ENCODE measurements at places on chromosomes 7 and 10.

GRCh38 chr10:73732426-73732825, 11.7 kb upstream of the SEC24C start:
- DNase-seq, result no peak

DNA sequence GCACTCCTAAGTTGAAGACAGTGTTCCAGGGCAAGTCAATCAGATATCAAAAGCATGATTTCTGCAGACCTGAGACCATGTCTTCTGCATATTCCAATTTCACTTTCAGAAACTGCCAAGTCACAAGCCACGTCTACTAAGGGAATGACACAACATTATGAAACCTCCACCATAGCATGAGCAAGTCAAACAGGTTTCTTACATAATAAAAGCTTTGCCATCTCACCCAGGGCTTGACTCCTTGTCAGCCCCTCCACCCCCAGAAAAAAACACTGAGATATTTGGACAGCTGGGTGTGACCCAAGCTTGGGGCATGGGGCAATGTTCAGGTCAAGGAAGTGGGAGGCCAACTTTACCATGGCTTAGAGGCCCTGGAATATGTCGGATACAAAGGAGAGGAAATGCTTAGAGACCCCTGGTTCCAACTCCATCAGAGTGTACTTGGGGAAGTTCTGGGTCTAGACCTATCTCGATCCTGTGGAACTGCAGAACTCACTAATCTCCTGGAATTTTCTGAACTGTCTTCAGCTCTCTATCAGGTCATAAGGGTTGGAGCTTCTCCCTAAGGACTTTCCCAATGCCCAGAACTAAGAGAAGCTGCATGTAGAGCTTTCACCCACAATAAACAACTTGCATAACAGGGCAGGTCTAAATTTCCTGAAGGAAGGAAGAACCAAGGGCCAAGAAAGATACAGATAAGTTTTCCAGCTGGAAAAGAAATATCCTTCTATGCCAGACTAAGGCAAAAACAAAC, 80.6 kb upstream of the NAMPT start:
- no peak for DNase-seq

- DNase-seq, result no peak
These were observed 116.8 kb downstream of the ABLIM1 start for GRCh38 chr10:114541081-114541796.

GRCh38 chr7:117169907-117170306, 153.0 kb downstream of the WNT2 start:
- DNase-seq, result no peak

GRCh38 chr7:126689037-126689436, 563.7 kb downstream of the GRM8 start:
- DNase-seq, result no peak

DNA sequence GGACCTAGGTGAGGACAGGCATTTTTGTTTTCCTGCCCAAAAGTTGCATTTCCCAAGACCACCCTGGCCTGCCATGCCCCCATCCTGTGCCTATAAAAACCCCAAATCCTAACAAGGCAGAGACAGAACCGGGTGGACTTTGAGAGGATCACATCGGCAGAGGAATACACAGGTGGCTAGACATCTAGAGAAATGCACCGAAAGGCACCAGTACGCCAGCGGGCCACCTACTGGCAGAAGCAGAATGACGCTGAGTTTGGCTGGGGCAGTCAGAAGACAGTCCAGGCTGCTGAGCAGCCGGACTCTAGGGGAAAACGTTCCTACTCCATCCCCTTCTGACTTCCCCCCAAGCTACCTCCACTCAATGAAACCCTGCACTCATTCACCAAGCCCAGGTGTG, 2.8 kb downstream of the AKR1C4 start:
- no peak for DNase-seq

DNA sequence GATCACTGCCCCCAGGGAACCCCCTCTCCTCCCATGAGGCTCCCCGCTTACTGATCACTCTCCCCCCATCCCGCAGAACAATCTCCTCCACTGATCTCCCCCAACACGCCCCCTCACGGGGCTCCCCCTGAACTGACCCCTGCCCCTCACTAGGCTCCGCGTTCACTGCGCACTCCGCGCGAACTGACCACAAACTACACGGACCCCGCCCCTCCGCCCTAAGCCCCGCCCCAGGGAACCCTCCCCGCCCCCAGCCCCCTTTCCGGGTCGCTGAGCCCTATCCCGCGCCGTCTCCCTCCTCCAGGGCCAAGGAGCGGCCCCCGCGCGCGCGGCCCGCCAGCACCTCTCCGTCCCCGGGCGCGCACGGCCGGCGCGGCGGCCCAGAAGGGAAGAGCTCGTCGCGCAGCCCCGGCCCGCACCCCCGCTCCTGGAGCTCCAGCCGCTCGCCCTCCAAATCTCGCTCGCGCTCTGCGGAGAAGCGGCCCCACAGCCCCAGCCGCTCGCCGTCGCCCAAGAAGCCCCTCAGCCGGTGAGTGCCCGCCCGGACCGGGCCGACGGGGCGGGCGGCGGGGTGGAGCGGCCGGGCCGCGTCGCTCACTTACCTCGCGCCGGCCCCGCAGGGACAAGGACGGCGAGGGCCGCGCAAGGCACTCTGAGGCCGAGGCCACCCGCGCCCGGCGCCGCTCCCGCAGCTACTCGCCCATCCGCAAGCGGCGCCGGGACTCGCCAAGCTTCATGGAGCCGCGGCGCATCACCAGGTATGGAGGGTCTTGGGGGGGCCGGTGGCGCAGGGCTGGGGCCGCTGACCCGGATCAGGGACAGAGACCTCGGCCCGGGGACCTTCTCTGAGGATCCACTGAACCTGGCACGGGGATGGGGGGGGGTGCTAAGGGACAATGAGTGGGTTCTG, 19.9 kb upstream of the HSPB1 start:
- no peak for DNase-seq

GRCh38 chr10:102635377-102635776, 8.9 kb upstream of the TRIM8 start:
- DNase-seq, result peak; percentile 26

GRCh38 chr7:137728426-137728825, 118.3 kb downstream of the DGKI start:
- DNase-seq, result no peak

DNA sequence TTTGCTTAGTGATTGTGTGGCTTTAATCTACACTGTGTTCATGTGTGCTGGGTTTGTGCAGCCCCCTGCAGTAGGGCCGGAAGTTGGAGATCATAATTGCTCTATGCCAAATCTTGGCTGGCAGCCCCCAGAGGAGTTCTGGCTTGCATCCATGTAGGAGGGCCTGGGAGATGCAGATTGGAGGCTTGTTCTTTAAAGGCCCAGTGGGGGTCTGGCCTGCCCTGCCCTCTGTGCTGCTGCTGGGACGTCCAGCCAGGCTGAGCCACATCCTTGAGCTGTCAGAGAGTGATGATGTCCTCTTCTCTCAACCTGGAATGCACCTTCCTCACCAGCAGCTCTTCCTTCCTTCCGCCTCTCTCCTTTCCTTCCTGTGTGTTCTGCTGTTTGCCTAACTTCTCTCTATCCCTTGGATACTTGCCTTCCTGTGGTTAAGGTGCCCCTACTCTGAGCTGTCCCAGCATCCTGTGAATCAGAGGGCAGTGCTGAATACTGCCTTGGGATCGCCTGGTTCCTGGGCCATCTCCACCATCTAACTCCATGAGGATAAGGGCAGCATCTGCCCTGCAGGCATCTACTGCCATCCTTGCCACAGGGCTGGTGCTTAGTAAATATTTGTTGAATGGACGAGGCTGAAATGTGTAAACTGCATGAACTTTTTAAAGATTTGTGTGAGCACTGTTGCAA, 30.2 kb downstream of the DOCK1 start:
- no peak for DNase-seq

DNA sequence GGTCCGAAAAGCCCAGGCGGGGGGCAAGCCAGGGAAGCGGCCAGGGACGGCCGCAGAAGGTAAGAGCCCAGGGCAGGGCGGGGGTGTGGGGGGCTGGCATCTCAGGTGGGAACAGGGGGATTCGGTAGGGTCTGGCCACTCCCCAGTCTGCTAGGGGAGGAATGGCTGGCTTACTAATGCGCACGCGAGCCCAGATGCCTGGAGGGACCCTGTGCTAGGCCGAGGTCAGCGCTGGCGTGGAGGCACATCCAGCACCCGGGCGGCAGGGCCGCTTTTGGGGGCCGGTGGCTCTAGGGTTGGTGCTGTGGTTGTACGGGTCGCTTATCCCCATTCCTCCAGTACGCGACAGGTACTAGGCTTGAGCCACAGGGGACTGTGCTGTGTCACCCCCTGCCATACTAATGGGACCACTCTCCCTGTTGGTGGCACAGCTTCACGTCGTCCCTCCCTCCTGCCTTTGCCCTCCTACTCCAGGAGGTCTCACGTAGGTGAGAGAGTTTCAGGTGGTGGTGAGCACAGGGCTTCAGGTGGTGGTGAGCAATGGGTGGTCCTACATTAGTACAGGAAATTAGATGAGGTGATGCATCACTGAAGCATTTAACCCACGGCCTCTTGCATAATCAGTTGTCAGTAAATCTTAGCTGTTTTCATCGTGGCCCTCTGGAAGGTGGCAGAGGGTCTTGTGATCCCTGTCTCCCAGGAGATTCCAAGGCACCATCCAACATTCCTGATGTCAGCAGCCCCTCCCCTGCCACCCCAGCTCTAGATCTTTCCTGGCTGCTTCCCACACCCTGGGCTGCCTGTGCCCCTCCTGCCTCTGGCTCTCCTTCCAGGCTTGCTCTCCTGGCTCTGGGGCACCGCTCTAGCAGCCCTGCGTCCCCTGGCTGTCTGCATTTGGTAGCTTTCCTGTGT, 971 bp downstream of the AEBP1 start:
- peak; percentile 26 for DNase-seq

DNA sequence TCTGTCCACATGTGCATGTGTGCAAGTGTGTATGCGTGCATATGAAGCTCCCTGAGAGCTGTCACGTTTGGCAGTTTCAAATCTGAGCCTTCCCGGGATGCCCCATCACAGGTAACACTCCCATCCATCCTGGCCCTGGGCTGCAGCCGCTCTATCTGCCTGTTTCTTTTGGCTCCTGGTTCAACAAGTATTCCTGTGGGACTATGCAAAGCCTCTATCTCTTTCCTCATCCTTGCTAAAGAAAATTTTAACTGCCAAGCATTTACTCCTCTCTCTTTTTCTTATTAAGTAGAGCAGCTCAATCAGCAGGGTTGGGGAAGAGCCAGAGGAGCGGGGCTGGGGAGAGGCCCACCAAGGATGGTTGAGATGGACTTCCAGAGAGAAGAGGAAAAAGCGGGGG, 24.4 kb upstream of the PDCD4 start:
- DNase-seq, result no peak

DNA sequence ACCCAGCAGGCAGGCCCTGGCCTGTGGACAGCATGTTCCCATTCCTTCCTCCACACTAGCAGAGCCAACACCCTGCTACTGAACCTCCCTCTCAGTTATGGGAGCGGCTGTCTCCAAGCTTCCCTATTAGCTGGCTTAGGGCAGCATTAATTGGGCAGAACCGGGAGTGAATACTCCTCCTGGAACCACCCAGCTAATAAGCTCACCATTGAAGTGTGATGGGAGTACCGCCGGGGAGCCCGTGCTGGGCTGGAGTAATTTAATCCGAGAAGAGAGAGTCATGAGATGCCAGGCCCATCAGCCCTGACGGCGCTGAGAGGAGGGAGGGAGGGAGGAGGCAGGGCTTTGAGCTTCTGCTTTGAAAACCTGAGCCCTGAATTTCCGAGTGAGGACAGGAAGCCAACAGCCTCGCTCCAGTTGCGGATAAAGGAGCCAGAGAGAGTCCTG, 31.8 kb upstream of the ELFN1 start:
- no peak for DNase-seq

- no peak for DNase-seq
These were observed 37.0 kb downstream of the JAKMIP3 start for GRCh38 chr10:132102717-132103110.

DNA sequence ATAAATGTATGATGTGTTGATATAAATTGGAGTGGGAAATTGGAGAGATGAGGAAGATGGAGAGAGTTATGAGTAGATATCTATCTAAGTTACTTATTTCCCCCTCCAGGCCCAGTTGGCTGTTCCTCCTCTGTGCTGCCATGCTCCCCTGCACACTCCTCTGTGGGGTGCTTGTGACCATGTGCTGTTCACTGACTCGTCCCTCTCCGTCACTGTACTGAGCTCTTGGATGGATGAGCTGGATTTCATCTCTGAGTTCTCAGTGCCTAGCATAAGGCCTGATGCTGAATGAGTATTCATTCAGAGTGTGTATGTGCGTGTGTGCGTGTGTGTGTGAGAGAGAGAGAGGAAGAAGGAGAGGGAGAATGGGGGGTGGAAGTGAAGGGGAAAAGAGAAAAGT, 14.5 kb downstream of the OR9A2 start:
- peak; percentile 29 for DNase-seq

DNA sequence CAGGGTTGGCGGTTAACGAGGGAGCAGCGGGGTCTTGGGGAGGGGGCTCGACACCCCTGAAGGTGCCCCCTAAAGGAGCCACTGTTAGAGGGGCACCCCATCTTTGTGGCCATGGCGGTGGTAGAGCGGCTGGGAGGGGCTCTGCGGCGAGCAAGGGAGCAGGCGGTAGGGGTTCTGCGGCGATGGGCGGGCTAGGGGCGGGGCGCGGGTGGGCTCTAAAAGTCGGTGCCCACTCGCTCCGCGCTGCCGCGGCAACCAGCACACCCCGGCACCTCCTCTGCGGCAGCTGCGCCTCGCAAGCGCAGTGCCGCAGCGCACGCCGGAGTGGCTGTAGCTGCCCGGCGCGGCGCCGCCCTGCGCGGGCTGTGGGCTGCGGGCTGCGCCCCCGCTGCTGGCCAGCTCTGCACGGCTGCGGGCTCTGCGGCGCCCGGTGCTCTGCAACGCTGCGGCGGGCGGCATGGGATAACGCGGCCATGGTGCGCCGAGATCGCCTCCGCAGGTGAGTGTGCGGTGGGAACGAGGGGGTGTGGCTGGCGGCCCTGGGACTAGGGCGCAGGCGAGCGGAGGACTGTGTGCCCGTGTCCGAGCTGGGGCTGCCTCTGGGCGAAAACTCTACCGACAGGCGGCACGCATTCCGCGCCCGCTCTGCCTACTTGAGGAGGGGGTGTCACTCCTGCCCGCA, at the start of gene MEST:
Gene MEST (plus strand): TSS at position 245 of the 682 bp plus-strand sequence. CDS start 229 bp downstream, at position 474.
- peak; percentile 19 for DNase-seq

- no peak for DNase-seq
These were observed 10.0 kb downstream of the KLF6 start for GRCh38 chr10:3774814-3775695.

DNA sequence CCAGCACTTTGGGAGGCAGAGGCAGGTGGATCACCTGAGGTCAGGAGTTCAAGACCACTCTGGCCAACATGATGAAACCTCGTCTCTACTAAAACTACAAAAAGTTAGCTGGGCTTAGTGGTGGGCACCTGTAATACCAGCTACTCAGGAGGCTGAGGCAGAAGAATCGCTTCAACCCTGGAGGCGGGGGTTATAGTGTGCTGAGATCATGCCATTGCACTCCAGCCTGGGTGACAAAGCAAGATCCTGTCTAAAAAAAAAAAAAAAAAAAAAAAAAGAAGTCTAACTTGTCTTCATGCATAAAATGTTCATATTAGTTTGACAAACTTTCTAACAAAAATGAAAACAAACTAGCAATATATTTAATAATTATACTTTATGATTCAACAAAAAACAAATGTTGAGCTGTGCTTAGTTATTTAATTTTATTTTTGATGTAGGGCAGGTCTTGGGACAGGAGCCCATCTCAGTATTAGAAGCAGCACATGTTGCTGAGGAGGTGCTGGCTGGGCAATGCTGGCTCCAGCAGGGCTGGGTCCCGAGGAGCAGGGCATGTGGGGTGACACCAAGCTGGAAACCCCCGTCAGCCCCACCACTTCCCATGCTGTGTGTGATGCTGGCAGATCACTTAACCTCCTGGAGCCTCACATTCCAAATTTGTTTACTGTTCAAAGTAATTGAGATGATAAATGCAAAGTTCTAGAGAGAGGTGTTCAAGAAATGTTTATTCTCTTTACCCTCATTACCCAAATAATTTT, 335.3 kb upstream of the KLF6 start:
- no peak for DNase-seq

All from germinal center (tissue), 1 donor.